ENCODE measurements at places on chromosomes 11 and 22.

- DNase-seq: no peak
Observed at GRCh38 chr11:76708972-76709660, 38.6 kb upstream of the LRRC32 start.

DNA sequence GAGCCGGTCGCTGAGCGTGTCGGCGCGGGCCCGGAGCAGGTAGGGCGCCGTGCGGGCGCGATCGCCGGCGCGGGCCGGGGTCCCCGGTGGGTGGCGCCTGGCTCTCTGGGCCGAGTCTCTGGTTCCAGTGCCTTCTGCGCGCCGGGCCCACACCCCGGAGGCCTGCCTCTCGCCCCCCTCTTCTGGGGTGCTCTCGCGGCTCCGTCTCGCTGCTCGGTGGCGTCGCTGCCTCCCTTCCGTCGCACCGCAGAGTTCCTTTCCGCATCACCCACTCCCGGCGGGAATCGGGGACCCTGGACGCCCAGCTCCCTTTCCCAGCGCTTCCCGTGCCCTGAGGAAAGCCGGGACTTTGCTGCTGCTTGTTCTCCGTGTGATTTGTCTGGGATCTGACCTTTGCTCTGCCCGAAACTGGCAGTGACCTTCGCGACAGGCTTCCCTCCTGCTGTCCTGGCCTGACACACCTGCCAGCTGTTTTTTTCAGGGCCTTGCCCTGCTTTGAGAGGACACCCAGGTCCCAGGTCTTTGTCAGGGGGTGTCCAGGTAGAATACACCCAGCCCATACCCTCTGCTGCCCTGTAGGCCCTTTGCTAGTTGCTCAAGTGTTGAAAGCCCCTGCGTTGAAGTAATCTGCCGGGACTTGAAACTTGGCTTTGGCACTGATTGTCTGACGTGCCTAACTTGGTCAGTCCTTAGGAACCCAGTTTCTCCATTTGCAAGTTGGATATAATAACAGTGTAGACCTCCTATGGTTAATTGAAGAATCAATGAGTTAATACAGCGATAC, 711 bp downstream of the FDX1 start:
- peak; percentile 29 for DNase-seq

- DNase-seq: no peak
Observed at GRCh38 chr11:113449743-113450142, 25.5 kb downstream of the DRD2 start.

DNA sequence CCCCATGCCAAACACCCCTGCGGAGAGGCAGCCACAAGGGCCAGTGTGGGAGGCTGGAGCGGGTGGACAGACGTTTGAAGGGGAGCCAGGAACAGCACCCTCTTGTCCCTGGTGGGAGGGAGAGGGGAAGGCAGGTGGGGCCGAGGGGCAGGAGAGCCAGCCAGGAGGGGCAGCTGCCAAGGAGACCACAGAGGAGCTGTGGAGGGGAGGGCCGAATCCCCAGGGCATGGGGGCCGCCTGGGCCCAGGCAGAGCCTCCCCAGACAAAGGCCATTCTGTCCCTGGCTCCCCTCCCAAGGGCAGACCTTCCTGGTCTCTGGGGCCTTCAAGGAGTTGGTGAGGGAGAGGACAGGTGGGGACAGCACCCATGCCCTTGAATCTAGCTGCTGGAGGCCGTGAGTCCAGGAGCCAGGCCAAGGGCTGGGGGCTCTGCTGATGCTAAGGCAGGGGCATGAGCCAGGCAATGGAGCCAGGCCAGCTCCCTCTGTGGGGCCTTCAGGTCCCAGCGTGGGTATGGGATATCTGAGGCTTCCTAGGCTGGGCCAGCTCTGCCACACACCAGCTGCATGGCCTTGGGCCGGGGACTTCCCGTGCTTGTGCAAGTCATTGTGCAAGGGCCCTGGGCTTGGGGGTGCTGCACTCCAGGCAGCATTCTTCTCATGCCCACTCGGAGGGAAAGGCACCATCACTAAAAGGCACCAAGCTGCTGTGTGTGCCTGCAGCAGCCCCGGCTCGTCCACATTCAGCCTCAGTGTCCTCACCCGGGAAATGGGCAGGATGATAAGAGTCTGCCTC, 11.4 kb downstream of the EMID1 start:
- DNase-seq: no peak

DNA sequence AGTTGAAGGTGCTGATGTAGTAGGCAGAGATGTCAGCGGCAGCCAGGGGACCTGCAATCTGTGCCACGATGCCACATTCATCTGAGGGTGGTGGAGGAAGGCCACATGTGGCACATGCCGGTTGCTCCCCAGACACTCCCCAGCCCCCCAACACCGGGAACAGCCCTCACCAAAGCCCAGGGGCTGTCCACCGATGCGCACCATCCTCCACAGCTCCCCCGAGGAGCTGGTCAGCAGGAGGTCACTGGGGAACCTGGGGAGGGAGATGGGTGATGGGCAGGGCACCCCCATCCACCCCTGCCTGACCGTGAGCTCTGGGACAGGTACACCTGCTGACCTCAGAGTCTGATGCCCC, 3.5 kb downstream of the CASTOR1 start:
- DNase-seq: no peak

DNA sequence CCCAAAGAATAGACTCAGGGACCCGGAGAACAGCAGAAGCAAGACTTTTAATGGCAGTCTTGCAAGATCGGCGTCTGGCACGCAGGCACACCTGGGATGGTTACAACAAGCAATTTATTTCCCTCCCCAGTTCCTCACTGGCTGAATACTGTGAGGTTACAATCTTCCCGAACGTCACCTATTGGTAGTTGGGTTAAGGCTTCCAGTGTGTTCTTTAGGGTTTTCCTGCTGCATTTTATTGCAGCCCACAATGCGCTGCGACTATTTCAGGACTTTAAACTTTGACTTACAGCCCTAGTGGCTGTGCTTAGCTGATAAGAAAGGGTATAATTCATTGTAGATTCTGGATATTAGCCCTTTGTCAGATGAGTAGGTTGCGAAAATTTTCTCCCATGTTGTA, 11.5 kb upstream of the TRIM68 start:
- DNase-seq: no peak

GRCh38 chr11:66882561-66883015, 25.7 kb downstream of the LRFN4 start:
- no peak for DNase-seq

DNA sequence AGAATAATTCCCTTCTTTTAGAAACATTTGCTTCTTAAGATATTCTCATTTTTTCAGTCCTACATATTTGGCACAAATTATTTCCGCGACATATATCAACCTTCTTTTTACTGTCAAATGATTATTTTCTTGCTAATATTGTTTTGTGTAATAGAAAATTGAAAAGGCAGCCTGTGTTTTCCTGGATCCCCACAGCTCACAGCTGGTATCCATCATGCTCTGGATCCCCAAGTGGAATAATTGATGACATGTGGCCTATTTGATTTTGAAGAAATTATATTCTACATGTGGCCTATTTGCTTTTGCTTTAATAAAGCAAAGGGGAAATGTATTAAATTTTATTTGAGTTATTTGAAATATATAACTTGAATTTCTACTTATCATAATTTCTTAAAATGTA, 199.4 kb upstream of the LUZP2 start:
- DNase-seq: no peak

DNA sequence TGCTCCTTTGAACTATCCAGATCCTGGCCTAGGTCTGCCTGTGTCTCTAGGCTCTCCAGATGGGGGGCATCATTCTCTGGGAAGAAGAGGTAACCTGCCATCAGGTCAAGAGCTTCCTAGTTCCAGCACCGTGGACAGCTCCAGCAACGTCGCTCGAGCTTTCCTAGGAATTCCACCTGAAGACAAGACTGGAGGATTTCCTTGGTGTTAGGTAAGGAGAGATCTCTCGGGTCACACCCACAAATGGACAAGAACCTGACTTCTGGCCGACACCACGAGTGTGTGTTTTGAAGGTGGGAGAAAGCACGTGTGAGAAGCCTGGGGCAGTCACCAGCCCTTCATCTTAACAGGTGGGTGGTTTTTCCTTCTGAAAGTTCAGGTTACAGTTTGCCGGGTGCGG, 1.2 kb downstream of the PRG3 start:
- DNase-seq: no peak

DNA sequence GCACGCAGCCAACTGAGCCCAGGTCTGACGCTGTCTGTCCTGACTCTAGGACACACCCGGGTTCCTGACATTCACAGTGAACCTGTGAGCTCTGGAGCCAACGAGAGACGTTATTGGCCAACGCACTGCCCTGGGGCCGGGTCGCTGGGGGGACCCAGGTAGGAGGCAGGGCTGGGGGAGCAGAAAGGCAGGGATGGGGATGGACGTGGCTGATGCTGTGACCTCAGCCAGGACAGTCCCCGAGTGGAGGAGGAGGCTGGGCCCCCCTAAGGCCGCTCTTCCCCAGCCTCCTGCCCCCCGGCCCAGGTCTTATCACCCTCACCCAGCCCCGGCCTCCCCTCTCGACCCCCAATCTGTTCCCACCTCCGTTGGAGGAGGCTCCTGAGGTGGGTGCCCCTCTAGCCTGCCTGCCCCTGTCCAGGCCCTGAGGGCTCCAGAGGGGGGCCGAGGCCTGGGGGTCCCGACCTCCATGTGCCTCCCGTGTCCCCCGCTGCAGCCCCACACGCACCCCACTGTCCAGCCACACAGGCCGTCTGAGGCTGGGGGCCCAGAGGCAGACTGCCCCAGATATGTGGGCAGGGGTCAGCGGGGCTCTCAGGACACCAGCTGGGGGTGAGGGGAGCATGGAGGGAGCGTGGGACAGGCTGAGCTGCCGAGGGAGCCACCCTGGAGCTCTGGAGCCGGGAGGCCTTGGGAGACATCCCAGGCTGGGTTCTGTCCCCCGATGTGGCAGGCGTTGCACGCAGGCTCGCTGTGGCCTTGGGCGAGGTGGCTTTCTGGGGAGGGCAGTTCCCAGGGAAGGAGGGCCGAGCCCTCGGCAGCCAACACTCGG, 29.2 kb upstream of the MUC5AC start:
- no peak for DNase-seq

DNA sequence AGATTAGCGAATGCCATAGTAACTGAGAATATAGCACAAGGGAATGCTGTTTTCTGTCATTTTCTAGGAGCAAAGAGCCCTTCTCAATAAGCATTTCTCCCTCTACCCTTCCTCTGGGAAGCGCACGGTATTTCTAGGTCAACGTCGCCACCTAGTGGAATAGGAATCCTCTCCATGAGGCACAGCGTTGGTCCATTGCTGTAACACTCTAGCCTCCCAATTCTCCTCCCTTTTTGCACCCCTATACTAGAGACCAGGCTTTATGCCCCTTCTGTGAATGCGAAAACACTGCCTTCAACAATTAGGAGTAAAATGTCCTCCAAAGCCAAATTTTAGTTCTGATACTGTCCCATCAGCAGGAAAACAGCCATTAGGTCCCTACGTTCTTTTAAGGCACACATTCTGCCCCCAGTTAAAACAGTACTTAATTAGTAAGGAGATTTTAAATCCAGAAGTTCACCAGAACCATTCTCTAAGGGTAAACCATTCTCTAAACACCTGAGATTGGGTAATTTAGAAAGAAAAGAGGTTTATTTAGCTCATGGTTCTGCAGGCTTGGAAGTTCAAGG, 12.8 kb upstream of the HYLS1 start:
- DNase-seq: no peak
